ENCODE measurements at places on chromosomes 12 and 14.

DNA sequence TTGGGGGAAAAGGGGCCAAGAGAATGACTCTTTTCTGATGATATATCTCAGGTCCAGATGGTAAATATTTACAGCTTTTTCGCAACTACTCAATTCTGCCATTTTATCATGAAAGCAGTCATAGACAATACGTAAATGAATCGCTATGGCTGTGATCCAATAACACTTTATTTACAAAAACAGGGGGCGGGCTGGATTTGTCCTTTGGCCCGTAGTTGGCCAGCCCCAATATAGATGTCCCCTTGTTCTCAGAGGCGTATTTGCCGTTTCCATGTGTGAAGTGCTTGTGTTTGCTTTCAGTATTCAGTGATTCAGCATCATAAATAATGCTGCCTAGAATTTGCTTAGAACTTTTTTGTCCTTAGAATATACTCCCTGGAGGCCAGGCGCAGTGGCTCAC, 77.2 kb downstream of the CCDC92 start:
- DNase-seq, result no peak

DNA sequence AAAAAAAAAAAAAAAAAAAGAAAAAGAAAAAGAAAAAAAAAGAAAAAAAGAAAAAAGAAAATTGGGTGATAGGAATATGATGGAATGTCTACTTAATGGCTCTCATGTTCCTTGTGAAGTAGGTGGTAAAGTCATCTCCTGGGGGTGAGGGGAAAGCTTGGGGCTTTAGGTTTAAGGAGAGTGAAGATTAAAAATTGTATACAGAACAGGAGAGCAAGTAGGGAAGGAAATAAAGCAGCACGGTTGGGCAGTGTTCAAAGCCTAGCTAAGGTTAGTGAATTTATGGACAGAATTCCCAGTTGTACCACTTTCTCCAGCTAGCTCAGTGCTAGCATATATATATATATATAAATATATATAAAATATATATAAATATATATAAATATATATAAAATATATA, 40.0 kb upstream of the SLC2A13 start:
- no peak for DNase-seq

DNA sequence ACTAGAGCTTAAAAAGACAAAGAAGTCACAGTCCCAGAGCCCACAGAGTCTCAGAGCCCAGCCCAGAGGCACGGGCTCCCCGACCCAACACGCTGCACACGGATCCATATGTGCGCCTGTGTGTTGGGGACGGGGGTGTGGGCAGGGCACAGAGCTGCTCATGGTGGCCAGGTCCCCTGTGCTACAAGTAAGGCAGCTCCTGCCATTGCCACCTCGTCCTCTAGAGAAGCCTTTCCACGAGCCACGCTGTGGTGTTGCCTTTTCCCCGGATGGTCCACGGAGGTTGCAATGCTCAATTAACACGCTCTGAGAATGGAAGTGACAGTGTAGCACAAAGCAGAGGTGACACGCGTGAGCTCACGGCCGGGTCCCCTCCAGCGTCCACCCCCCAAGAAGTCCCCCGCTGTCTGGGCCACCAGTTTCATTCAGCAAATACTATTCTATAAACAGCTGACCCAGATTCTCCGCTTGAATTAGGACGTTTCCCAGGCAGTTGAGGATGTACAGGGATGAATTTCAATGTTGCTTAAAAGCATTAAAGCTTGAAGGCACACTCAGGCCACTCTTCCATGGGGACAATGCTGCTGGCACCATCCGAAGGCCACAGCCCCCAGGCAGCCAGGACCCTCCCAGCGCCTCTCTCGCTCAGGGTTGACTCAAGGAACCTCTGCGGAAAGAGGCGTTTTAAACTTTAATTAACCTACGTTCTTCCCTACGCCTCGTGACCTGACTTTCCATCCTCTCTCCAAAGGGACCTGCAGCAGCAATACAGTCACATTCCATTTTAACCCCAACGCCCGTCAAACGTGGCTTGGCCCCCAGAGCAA, 22.7 kb upstream of the EIF5 start:
- no peak for DNase-seq

- no peak for DNase-seq
Measured at GRCh38 chr14:21299562-21300130, 19.8 kb downstream of the RPGRIP1 start.

GRCh38 chr12:27340971-27341370, 8.3 kb downstream of the BMAL2 start:
- no peak for DNase-seq

DNA sequence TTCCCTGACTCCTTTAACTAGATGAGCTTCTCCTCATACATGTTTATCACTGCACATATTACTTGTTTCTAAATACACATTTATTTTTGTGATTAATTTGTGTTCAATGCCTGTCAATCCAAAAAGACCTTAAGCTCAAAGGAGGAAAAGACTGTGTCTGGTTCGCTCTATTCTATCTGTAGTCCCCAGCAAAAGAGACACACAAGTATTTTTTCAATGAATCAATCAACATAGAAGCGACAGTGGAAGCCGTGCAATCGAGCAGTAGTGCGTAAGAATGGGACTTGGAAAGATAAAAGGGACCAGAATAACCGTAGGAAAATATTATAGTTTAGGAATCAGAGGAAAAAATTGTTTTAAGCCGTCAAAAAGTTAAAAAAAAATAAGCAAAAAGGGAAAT, 951 bp downstream of the WDHD1 start:
- DNase-seq, result no peak

- DNase-seq, result no peak
Measured at GRCh38 chr14:101520621-101521472, 40.4 kb upstream of the DIO3 start.

- DNase-seq, result peak; percentile 21
Measured at GRCh38 chr12:75814851-75815754, 216.5 kb downstream of the PHLDA1 start.

- DNase-seq, result no peak
Measured at GRCh38 chr14:34059037-34059924, 108.4 kb upstream of the EGLN3 start.

DNA sequence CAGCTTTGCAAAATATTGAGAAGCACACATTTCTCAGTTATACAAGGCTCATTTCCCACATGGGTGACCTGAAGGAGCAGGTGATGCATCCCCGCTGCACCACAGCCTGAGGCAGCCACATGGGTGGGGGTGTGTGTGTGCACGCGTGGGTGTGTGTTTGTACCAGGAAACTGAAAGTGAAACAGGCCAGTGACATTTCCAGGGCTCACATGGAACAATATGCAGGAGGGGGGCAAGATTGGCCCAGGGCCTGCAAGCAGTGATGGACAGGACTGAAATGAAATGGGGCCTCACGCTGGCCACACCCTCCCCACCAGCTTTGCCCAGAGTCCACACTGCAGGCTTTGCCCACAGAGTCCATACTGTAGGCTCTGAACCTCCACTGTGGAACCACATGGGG, 154.2 kb upstream of the PARP11 start:
- no peak for DNase-seq

DNA sequence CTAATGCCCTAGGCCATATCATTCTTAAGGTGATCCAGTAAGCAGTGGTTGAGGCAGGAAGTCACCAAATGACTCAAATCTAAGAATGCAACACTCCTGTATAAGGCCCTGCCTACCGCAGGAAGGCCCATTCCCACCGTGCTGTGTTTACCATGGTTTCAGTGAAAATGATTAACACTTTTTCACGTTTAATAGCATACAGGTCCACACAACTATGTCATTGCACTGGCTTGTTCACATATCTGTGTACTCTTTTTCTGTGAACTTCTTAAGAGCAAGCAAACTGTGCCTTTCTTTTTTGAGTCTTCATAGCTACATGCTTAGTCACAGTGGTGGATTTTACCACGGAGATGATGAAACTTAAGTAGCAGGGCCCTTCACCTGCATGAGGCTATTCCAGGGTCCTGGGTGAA, 214.9 kb downstream of the CNTN1 start:
- peak; percentile 55 for DNase-seq

DNA sequence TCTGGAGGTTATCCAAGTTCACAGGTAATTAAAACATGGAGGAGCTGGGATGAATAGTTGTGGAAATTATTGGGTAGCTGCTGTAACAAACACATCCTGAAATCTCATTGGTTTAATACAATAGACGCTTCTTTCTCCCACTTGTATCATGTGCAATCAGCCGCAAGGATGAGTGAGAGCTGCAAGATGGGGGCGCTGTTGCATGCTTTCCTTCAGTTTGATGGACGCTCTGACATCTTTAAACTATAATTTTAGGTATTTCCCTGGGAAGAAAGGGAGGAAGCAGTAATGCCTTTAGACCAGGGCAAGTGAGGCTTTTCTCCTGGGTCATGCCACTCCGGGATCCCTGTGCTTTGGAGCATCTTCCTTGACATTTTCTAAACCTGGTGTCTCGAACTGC, 178.7 kb downstream of the PAWR start:
- DNase-seq, result no peak

DNA sequence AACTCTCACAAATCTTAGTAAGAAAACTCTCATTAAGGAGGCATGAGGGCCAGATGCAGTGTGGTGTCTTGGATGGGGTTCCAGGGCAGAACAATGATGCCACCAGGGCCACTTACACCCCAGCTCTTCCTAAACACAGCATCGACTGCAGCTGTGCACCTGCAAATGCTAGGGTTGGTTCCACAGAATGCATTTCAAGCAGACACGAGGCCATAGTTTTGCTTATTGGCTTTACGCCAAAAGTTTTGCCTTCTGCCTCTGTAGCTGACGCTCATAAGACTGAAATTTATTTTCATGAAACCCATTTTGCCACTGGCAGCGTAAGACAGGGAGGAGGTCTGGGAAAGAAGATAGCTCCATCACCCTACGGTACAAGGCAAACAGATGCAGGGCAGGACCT, 179.0 kb downstream of the RIMBP2 start:
- no peak for DNase-seq

DNA sequence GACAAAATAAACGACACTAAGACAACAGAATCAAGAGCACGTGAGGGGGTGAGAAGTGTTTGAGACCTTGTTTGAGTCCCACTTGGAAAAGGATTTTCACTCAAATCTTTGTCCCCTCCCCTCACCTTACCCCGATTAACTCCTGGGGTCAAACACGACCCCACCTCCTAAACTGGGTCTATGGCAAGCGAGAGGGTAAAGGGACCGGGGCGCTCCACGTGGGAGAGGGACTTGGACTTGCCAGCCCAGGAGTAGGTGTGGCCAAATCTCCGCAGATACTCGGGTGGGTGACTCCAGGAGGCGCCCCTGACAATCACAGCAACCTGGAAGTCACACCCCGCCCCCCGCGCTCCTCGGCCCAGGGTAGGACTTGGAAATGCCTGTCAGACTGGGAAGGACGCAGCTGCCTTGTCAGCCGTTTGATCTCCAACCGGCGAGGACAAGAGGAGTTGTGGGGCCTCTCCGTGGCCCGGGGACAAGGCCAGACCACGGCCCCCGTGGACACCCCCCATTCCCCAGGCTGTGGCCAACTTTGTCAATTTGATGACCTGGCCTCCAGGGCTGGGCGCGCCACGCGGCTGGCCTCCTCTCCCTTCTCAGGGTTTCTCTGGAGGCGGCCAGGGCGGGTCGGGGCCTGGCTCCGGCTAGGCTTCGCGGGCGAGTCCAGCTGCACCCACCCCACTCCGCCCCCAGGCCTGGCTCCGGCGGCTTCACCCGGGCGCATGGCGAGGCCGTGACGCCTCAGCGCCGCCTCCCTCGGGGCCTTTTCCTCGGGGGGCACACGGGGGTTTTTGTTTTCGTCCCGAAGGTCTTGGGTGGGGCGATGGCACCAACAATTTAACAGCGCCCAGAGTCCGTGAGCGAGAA, 1.1 kb upstream of the BCL11B start:
- DNase-seq, result no peak

DNA sequence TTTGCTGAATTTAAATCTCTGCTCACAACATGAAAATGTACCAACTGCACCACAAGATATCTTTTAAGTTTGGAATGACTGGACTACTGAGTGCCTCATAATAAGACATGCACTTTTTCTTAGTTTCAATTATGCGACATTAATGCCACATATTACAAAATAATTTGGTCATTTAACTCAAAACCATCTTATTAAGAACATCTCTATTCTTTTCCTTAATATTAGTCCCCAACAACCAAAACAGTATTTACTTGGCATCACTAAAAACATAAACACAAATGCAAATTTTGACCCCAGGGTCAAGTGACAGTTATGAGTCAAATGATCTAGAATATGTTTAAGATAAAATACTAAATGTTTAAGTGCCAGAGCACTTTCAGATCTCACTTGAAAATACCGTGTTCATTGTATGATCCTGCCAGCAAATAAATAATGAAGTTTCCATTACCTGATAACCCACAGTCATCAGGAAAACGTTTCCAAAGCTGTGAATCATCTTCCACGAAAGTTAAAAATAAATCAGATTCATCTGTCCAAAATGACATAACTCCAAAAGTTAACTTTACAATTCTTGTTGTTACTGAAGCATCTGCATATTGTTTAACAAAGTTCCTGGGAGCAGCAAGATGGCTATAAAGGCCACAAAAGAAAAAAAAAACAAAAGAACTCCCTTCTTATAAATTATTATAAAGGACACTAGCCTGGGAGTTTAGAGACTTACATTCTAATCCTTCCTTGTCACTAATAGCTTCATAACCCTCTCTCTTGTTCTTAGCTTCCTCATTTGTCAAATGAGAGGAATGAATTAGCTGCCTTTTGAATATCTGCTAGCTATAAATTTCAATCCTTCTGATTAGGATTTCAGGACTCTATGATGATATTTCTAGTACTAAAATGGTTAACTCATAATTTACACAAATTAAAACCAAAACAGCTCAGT, 30.5 kb upstream of the AP4S1 start:
- DNase-seq, result peak; percentile 46

DNA sequence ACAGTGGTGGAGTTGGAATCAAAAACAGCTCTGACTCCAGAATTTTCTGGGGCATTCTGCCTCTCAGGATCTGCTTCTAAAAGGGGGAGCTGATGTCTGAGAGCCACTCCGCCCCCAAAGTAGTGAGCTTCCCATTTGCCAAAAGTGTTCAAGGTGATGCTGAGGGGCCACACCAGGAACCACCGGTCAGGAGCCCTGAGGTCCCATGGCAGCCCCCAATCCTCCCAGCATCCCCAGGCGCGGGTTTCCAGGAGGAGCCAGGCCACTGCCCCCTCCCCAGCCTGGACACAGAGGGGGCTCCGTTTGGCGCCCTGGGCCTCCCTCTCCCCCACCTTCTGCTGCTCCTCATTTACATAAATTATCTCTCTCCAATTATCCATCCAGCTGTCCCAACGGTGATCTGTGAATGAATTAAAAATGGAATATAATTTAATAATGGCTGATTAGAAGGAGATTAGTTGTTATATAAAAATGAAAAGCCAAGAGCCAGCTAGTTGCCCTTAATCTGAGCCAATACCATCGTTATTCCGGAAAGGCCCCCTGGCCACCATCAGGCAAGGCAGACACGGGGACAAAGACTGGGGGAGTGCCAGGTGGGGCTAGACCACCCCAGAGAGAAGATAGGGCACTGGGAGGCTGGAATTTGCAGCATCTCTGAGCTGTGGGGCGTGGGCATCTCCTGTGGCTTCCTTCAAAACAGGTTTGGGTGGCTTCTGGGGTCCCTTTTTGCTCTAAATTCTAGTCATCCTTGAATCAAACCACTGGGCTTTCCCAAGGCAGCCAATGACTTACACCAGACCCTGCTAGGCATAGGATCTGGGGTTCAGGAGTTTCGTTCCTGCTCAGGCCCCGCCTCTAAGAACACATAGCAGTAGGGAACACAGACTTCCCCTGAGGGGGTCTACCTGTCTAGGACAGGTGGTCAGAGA, 19.7 kb upstream of the VSX2 start:
- no peak for DNase-seq
